ENCODE measurements at places on chromosomes 3 and 15.

DNA sequence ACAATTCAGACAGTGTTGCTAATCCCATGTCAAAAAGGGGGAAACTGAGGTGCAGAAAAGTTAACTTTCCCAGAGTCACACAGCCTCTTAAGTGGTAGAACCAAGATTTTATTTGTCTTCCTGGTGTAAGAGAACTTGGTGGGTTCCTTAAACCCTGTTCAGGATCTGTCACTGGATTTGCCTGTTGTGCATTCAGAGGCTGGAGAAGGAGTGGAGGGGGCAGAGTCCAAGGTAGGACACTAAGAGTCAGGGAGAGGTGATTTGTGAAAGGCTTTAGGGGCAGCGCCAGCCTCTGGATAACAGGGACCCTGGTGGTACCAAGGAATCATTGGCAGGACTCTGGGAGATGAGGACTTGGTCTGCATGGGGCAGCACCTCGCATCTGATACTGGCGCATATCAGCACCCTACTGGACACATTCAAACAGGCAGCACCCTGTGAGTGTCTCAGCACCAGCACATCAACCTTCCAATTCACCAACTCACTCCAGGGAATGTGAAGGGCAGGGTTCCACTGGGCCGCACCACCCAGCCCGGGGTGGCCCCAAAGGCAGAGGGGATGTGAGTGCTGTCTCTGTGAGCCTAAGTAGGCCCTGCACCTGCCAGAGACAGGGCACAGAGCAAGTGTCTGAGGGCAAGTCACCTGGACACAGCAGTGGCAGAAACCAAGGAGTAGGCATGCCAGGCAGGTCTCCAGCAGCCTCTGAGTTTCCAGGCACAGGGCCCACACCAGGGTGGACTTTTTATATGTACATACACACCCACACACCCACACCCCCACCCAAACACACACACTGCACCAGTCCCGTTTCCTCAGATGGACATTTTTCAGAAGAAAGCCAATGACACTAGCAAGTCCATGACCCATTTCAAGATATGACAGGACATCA is 71.6 kb downstream of the LIPC start:
- no peak overlapping the region for H3K4me3 ChIP-seq
- DNase-seq = no peak
- peaks cover 35% of the 10 kb centered on the region for H3K4me1 ChIP-seq

- H3K36me3 ChIP-seq = no peaks in the 10 kb centered on the region
- DNase-seq = no peak
- H3K27me3 ChIP-seq = no peaks in the 10 kb centered on the region
- H3K27ac ChIP-seq = peak overlapping the region; percentile 50
- H3K4me3 ChIP-seq = no peak overlapping the region
Observed at GRCh38 chr3:183291497-183292031, 38.5 kb downstream of the B3GNT5 start.

GRCh38 chr15:33209575-33210481 is 15.3 kb upstream of the FMN1 start:
- no peak overlapping the region for H3K4me3 ChIP-seq
- no peaks in the 10 kb centered on the region for H3K36me3 ChIP-seq
- H3K27ac ChIP-seq = no peak overlapping the region
- no peak for DNase-seq
- H3K4me1 ChIP-seq = no peaks in the 10 kb centered on the region
- peaks cover under 1% of the 10 kb centered on the region for H3K27me3 ChIP-seq

GRCh38 chr3:107402214-107402613 is 25.0 kb downstream of the CCDC54 start:
- no peaks in the 10 kb centered on the region for H3K36me3 ChIP-seq
- no peak for DNase-seq
- H3K27ac ChIP-seq = no peak overlapping the region

GRCh38 chr3:41202834-41203345 is 3.6 kb downstream of the CTNNB1 start:
- no peak for DNase-seq
- no peaks in the 10 kb centered on the region for H3K36me3 ChIP-seq
- H3K27me3 ChIP-seq = no peaks in the 10 kb centered on the region

DNA sequence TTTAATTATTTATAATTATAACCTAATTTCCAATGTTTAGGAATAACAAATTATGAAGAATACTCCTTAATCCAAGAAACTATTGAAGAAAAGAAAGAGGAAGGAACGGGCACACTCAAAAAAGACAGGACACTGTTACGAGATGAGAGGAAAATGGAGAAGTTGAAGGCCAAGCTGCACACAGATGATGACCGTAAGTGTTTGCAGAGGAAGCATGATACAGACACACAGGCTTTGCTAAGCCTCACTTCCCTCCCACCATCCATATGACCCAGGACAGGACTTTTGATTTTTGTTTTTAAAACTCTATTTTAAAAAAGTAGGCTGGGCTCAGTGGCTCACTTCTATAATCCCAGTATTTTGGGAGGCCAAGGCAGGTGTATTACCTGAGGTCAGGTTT is 389.4 kb upstream of the TPM1 start:
- H3K27ac ChIP-seq = no peak overlapping the region
- DNase-seq = no peak
- no peaks in the 10 kb centered on the region for H3K4me1 ChIP-seq
- H3K36me3 ChIP-seq = no peaks in the 10 kb centered on the region

- peaks cover 68% of the 10 kb centered on the region for H3K4me1 ChIP-seq
- no peak for DNase-seq
- H3K27ac ChIP-seq = peak overlapping the region; percentile 79
- no peaks in the 10 kb centered on the region for H3K36me3 ChIP-seq
- H3K27me3 ChIP-seq = no peaks in the 10 kb centered on the region
Observed at GRCh38 chr3:57059411-57059810, 1.1 kb upstream of the SPATA12 start.
